ENCODE measurements at places on chromosomes 3 and 15.
A peak's percentile ranks its signal among the peaks of the same experiment; 100 is the strongest.

GRCh38 chr3:194129581-194130133 is 6.3 kb upstream of the HES1 start:
- no peak for ATAC-seq

DNA sequence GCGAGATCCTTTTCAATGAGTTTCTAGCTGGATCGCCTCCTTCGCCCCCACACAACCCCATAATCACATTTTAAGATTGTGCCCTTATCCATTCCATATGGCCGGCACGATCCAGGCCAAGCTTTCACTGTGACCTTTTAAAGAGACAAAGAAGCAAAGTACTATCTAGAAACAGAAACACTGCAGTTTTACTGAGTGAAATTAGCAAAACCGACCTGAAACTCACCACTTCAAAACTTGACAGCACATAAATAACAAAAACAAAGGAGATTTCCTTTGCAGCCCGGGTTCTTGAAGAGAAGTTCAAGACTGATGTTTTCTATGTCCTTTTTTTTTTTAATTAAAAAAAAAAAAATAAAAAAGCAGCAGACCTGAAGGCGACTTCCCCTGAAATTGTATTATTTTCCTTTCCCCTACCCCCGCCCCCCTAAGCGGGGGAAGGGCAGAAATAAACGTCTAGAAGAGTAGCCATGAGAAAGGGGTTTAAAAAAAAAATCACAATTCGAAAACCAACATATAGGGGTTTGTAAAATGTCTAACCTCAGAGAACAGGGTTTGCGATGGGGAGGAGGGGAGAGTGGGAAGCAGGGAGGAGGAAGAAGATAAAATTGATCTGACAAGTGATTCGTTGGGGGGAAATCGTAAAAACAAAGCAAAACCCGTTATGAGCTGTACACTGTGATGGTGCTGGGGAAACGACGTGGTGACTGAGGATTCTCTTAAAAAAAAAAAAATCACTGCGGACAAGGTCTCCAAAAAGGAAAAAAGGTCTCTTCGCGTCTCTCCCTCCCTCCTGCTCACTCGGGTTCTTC is 1.5 kb downstream of the SATB1 start:
- peak; percentile 41 for ATAC-seq

DNA sequence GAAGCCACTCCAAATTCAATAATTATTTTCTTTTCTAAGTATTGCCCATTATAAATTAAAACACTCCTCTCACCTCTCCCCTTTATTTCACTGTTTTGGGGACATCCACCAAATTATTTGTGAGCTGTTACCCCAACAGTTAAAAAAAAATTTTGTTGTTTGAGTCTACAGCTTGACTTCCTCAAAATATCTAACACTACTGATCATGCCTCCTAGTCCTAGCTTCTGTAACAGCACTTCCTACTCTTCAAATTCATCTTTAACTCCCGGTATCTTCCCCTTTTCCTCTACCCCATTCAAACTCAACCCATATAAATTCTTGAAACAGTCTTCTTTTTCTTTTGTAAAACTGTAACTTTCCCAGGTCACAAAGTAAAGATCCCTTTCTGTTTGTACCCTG is 15.9 kb downstream of the PARL start:
- ATAC-seq, result no peak

GRCh38 chr15:50747523-50747922 is 18.0 kb downstream of the SPPL2A start:
- no peak for ATAC-seq

DNA sequence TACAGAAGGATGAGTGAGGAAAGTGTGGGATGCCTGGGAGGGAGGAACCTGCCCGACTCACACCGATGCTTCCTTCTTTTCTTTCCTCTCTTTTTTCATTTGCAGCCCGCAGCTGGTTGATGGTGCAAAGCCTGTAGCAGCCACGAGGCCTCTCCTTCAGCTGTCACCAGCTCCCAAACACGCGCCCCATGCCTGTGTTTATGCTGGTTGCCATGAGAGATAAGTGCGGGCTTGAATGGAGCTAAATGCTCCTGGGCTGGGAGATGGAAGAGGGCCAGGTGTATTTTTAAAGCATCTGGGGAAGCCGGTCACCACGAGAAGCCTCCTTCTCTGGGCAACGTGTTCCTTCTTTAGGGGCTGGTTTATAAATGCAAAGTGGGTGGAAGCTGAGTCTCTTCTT is 9.3 kb downstream of the COLQ start:
- no peak for ATAC-seq
